Prostate gland (tissue), 2 donors: ENCODE measurements at places on chromosomes 1 and 21. TPM values are rescaled to one million over a fixed set of nuclear protein-coding genes. Genes with fewer than 3 reads are reported as not detected.

DNA sequence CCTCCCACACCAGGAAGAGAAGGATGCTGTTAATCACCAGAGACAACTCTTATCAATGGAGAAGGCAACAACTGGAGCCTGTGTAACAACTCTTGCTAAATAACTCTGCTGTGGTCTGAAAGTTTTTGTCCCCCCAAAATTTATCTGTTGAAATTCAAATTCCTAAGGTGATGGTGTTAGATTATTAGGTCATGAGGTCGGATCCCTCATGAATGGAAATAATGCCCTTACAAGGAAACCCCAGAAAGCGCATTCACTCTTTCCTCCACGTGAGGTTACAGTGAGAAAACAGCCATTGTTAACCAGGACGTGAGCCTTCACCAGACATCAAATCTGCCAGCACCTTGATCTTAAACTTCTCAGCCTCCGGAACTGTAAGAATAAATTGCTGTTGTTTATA, 141.9 kb upstream of the CXADR start:
- no peak for DNase-seq

TRIM62 gene
- 13.3 TPM for total RNA-seq

DNA sequence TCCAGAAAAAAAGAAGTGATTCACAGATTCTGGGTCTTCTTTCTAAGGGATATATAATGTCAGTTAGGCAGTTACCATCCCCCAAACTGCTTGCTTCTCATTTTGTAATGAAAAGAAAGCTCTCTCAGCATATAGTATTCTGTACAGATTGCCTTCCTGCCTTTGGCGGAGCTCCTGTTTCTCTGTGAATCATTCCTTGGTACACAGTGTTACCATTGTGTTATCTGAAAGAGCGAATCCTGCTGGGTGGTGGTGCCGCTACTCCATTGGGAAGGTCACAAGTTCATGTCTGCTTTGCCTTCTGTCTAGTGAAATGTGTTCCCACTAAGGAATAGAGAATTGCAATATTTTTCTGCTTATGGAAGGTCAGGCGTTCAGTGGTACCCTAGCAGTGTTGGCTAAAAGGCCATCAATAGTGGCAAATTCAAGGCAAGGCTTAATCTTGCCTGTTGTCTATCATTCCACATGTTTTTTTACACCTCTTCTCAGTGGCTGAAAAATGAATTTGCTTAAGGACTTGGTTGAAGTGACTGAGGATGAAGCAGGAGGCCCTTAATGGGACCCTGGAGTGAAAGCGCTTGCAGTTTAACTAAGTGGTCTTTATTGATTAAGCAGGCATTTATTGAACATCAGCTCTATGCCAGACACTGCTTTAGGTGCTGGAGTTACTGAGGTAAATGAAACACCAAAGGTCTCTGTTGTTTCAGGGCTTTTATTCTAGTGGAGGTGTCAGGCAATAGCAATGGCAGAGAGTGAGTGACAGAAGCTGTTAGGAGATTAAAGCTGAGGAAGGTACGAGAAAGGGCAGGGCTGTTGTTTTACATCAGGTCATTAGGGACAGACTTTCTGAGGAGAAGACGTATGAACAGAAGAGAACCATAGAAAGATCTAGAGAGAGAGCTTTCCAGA, 186.7 kb downstream of the PDE4B start:
- no peak for DNase-seq

C1orf87 gene
- 0.74 TPM for total RNA-seq

GJB4 gene
- 2.4 TPM for total RNA-seq

DNA sequence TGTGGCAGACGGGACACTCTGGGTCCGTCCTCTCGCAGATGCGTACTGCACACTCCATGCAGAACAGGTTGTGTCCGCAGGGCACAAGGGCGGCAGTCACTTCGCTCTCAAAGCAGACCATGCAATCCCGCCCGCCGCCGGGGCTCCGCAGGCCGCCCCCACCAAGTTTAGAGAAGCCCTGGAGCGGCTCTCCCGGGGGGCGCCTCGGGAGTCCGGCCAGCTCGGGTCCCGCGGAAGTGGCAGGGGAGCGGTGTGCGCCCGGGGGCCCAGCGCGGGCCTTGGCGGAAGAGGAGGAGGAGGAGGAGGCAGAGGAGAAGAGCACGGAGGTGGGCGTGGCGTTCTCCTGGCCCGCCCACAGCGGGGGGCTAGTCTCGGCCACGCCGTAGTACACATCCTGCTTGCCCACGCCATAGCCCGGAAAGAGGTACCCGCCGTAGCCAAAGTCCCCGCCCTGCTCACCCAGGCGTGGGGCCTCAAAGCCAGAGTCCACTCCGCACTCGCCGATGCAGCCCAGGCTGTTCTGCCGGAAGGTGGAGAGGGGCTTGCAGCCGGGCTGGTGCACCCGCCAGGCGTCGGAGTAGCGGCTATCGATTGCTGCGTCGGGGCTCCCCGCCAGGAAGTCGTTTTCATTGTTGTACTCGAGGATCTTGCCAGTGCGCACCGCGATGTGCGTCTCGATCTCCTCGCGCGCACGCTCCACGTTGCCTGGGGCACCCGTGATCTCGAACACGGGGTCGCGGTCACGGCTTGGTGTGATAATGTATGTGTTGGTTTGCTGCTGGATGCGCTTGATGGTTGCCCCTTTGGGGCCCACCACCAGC, 5.4 kb downstream of the MEX3A start:
- no peak for DNase-seq

SLC37A1 gene
- total RNA-seq, result 49.6 TPM

- no peak for DNase-seq
Measured at GRCh38 chr1:235254721-235255120, 73.3 kb downstream of the ARID4B start.

DNA sequence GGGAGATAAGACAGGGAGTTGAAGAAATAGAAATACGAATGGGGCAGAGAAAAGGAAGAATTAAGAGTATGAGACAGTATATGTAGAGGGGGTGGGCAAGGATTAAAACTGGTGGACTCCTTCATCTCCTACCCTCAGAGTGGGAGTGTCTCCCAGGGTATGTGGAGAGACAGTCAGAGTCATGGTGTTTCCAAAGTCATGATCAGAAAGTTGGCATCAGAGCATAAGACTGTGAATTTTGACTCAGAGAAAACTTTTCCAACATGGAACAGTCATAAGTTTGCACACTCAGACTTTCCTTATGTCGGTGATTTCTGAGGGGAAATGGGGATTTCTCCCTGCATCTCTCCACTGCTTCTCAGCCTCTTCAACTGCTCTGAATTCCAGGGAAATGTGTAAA, 2.4 kb downstream of the CD84 start:
- DNase-seq, result no peak

- DNase-seq, result no peak
Measured at GRCh38 chr1:154342836-154343472, 17.6 kb downstream of the ATP8B2 start.
